Nucleus accumbens (tissue), 56 donors: ENCODE measurements at places on chromosomes 12 and 14.

DNA sequence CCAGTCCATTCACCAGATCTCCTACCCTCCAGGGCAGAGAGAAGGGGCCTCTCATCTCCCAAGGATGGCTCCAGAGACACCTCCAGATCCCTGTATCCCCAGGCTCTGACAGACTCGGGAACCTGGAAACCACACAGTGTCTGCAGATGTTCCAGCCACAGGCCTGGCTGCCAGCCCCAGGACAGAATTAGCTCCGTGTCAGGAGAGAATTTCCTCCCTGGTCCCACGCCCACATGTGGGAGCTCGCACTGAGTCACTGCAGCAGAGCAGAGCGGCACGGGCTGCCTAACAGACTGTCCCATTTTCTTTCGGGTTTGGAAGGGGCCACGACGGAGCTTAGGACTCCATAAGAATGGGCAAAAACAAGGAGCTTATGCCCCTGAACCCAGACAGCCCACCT lies 33.6 kb downstream of the CMKLR1 start:
- DNase-seq: peak; percentile 15

GRCh38 chr14:93824518-93825234 lies 36.4 kb upstream of the PRIMA1 start:
- no peak for DNase-seq

DNA sequence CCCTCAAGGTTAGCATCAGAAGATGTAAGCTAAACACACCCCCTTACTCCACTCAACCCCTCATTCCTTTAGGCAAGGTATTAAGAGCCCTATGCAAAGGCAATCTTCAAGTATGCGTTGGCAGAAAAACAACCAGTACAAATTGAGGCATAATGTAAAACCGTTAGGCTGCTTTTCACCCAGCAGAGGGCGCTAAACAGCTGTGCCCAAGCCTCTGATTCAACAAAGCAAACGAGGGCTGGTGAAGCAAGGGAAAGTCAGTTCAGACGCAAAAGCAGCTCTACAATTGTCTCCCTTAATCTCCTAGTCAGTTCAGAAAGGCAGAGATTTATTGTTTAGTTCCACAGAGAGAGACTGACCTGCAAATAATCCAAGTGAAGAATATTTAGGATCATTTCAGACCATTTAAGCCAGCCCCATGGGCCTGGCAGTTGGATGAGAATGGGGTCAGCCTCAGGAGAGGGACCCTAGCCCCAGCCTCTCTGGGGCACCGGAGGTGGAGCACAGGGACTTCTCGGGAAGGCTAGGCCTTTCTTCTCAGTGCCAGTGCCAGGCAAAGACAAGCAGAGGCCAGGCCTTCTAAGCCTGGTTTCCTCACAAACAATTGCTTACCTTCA lies 23.5 kb downstream of the DCAF5 start:
- DNase-seq: peak; percentile 58

GRCh38 chr14:103188810-103189480 lies 65.7 kb downstream of the TNFAIP2 start:
- no peak for DNase-seq

GRCh38 chr14:74988131-74988530 lies 14.6 kb upstream of the EIF2B2 start:
- DNase-seq: no peak

DNA sequence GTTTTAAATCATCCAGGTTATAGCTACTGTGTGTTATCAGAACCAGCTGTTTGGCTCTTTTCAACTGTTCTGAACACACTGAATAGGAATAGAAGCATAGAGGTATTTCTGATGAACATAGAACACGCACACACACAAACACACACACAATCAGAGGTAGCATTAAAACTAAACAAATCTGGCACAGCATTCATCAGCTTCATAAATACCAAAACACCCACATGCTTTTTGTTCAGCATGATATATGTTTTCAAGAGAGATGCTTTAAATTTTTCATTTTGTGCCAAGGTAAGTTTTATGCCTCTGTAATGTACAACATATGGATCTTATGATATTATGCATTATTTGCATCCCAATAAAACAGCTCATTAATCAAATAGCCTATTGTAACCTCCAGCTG lies 208.6 kb downstream of the GALC start:
- no peak for DNase-seq

DNA sequence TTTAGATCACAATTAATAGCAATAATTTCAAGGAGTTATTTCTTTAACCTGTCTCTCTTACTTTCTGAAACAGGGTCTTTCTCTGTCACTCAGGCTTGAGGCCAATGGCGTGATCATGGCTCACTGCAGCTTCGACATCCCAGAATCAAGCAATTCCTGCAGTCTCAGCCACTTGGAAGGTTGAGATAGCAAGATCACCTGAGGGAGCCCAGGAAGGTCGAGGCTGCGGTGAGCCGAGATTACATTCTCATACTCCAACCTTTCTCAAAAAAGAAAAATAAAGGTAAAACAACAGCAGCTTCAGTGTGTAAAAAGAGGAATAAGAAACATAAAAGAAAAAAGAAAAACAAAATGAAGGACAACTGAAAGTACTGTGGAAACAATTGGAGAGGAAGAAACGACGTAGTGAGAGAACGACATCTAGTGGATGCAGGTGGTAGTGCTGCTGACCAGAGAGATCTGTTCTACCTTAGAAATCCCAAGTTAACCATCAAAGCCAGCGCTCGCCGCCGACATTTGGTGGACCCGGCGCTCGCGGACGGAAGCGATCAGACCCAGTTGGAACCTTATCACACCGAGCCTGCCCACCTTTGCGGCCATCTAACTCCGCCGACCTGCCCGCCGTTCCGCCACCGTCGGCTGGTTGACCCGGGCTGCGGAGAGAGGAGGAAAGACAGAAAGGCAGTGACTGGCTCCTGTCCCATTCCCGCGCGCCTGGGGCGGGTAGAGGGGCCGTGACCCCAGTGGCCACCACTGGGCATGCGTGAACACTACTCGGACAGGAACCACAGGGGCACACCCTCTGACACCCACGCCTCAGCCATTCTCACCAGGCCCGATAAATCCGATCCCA lies 196.1 kb downstream of the ALG10 start:
- DNase-seq: peak; percentile 22

DNA sequence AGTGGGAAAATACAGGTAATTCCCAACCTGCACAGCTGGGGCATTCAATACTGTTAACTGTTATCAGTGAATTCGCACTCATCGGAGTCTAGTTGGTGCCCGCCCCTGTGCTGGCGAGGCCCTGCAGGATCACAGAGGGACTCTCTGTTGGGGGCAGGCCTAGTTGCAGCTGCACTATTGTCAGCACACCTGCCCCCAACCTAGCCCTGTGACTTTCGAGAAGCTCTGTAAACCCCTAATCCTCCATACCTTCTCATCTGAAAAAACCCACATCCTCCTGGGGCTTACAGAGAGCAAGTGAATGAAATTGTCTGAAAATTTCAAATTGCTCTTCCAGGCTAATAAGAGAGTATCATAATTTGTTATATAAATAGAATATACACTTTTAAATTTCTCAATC lies 132.2 kb upstream of the NUDT4 start:
- no peak for DNase-seq

DNA sequence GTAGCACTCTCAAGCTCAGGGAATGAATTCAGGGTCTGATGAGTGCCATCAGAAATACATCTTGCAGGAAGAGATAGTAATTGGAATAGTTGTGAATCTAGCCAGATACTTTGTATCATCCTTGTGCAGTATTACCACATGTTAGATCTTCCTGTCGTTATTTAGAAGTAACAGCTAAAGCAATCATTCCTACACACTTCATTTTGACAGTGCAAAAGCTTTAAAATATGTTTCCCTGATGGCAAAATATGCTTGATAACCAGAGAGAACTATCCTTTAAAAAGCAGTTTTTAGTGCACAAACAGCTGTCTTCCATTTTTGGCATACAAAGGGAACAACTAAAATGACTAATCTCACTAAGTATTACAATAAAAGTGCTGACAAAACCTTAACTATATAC lies 149.5 kb upstream of the SLC38A2 start:
- DNase-seq: no peak

DNA sequence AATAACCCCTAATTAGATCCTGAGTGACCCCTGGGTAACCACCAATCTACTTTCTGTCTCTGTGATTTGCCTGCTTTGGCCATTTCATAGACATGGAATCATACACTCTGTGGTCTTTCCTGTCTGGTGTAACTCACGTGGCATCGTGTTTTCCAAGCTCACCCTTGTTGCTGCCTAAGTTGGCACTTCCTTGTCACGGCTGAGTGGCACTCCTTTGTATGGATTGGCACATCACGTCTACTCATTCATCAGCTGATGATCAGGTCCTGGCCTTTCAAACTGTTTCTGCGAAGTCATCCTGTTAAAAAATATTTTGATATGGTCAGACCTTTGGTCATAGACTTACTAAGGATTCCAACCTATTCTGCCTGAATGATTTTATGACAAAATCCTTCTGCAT lies 87.7 kb downstream of the GLT1D1 start:
- no peak for DNase-seq

GRCh38 chr14:59293935-59294661 lies 105.6 kb downstream of the DAAM1 start:
- DNase-seq: no peak

GRCh38 chr12:73452672-73453469 lies 1084.8 kb upstream of the ATXN7L3B start:
- DNase-seq: no peak

DNA sequence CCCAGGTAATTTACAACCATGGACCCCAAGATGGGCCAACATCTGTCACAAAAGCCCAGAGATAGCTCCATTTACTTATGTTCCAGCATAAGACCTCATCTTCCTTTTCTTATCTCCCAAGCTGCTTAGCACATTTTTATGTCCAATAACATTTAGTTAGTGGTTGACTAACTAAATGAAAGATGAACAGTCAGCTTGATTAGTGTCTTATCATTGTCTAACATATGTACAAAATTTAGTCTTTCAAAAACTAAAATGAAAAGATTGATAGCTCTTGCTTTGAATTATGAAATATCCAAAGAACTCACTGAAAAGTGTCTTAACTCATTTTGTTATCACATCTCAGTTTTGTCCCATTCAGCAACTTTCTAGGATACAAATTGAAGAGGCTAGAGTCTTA lies 163.1 kb upstream of the EGLN3 start:
- no peak for DNase-seq

DNA sequence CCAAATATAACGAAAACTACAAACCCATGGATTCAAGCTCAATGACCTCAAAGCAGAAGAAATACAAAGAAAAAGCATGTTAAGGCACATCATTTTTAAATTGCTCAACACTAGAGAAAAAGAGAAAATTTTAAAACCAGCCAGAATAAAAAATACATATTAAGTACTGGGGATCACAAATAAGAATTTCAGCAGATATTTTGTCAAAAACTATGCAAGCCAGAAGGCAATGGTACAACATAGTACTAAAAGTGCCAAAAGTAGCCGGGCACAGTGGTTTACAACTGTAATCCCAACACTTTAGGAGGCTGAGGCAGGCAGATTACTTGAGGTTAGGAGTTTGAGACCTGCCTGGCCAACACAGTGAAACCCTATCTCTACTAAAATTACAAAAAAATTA lies 10.2 kb downstream of the SGPP1 start:
- DNase-seq: no peak

GRCh38 chr14:100823413-100824080 lies 2.4 kb upstream of the MEG3 start:
- no peak for DNase-seq

- DNase-seq: no peak
Observed at GRCh38 chr12:90621927-90622326, 333.0 kb downstream of the CCER1 start.

DNA sequence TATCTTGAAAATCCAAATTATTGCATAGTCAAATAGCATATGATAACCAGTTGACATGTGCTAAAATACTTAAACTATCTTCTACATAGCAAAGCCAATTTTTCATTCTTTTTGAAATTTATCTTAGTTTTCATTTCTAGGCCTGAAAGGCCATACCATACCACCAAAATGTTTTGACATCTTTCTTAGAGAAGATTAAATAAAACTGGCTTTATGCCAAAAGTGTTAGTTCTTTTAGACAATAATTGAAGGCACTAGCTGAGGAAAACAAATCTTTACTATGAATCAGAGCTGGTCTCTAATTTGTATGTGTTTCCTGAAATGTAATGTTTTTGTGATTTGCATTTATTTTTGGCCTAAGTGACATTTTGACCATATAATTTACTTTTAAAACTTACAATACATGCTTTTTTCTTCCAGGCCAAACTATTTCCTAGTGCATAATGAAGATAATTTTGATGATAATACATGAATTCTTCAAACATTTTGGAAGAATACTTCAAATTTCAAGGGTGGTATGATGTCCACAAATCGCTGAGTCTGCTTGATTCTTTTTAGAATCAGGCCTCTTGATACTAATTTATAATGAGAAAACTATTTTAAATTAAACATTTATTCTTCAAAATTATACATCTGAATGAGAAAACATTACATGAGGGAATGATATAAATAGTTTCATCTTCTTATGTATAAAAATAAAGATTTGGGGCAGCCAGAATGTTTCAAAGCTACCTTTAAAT lies 6.5 kb upstream of the KCNMB4 start:
- no peak for DNase-seq

GRCh38 chr12:70670948-70671347 lies 33.7 kb upstream of the PTPRB start:
- no peak for DNase-seq

- no peak for DNase-seq
Observed at GRCh38 chr14:63638493-63638892, 3.2 kb downstream of the WDR89 start.

DNA sequence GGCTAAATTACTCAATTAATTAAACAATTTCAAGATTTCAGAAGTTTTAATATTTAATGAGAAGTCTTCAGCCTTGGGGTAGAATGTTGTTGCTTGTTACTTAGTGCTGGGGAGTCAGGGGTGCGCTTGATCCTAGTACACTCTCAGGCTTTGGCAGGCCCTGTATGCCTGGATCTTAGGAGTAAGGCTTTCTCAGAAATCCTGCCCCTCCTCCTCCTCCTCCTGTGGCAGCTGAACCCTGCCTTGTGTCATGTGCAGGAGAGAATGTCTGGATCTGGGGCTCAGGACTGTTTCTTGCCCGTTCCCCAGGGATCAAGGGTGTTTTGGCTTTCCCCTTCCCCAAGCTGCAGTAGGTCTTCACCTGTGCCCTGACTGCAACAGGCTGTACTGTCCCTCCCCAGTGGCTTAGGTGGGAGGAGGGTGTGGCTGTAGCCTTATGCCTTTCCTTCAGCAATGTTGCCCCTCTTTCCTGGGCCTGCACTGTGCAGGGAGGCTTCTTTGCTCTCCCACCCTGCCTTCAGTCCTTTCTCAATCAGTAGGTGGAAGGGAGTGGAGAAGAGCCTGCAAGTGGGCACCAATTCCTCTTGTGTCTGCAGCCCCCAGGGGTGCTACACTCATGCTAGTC lies 108.2 kb downstream of the SLC38A6 start:
- DNase-seq: no peak

GRCh38 chr14:37515771-37516170 lies 79.3 kb downstream of the FOXA1 start:
- no peak for DNase-seq

DNA sequence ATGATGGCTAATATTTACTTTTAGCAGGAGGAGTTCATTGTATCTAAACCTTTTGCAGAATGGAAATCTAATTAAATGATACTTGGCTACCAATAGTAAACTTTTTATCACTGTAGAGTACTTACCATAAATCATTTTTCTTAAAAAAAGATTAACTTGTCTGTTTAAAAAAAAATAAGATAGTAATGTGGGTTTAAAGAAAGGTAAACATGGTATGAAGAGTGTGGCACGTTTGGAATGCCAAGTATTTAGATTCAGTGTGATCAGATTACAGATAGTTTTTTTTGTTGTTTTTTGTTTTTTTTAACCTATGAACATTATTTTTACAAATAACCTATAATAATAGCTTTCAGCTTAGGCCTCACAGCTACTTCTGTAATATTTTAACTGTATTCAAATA lies 25.8 kb downstream of the KTN1 start:
- no peak for DNase-seq

GRCh38 chr12:53696655-53697331 lies 20.9 kb upstream of the ATP5MC2 start:
- no peak for DNase-seq

GRCh38 chr12:10558789-10559188 lies 53.1 kb downstream of the EIF2S3B start:
- no peak for DNase-seq
